Cortex of kidney (tissue), 1 donor: ENCODE measurements at places on chromosomes 12 and 14.

DNA sequence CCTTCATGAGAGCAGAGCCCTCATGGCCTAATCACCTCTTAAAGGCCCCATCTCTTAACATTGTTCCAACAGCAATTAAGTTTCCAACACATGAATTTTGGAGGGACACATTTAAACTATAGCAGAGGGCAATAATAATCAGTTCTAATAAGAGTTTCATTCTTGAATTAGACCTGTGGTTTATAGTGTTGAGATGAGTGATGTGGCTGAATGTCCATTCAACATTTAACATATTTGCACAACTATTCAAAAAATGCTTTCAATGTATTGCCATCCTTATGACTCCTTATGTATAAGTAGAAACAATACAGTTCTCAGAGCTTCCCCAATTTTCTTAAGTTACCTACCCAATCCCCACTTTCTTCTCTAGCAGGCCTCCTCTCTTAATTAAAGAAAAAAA is 21.5 kb downstream of the KLHL28 start:
- DNase-seq, result no peak

- DNase-seq, result no peak
These were observed 441 bp downstream of the PDE3A start for GRCh38 chr12:20368651-20369304.

DNA sequence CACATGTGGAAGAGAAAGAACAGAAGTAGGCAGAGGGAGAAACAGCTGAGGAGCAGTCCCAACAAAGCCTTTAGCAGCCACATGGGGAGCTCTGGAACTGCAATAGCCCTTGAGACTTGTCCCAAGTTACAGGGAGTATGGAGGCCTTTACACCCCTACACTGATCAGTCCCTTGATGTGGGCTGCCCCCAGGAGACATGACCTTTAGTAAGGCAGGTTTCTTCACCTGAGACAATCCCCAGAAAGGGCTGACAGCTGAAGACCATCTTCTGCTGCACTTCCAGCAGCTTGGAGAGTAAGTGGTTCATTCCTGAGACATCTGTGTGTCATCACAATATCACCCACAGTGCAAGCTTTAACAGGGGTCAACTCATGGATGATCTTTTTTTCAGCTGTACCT is 8.6 kb upstream of the SNAPC1 start:
- DNase-seq, result no peak

DNA sequence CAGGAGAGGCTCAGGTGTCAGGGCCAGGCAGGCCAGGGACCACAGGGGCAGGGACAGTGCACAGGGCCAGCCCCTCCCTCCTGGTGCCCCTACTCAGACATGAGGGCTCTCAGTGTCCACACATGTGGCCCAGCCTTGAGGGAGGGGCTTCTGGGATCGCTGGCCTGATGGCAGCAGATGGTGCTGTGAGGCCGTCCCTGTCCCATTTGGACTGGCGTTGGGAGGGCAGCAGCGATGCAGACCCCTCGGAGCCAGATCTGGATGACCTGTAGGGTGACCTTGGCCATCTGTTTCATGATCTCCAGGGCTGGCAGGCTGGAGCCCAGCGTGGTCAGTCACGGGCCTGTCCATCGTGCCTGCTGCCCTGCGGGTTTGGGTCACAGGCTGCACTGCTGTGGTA is 377.6 kb downstream of the TMEM121 start:
- DNase-seq, result no peak

- no peak for DNase-seq
These were observed 25.1 kb downstream of the TESPA1 start for GRCh38 chr12:54959291-54960018.

DNA sequence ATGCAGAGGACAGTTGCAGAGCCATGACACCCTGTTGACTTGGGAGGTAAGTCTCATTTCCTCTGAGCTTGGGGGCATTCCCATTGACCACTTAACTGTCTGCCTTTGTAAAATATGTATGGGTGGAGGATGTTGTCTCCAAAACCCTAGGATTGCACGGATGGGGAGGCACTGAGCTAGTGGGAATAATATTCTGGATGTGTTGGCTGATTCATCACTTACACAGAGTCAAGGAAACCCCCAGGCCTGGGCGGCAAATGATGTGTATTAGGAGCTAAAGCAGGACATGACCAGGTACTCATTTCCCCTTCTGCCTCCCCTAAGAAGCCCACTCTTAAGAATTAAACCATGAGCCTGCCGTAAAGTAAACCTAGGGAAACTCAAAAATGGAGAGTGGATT is 319.4 kb downstream of the VRK1 start:
- no peak for DNase-seq

GRCh38 chr14:29734732-29735131 is 192.9 kb downstream of the PRKD1 start:
- DNase-seq, result no peak

- no peak for DNase-seq
These were observed 165.3 kb downstream of the ALX1 start for GRCh38 chr12:85445060-85445938.

DNA sequence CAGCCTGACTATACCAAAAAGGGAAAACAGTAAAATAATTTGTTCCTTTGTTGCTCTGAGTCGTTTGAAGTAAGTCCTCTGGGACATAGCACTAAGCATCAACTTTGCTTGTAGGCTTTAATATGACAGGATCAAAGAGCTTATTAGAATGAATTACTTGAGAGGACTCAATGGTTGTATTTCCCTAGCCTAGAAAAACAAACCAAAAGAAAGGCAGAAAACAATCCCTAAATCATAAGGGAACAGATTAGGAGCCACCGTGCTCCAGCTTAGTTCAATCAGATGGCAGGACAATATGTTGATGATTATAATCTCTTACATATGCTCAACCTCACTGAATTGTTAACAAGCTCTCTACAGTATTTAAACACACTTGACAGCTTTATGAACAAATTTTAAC is 988.4 kb downstream of the FLRT2 start:
- DNase-seq, result no peak

DNA sequence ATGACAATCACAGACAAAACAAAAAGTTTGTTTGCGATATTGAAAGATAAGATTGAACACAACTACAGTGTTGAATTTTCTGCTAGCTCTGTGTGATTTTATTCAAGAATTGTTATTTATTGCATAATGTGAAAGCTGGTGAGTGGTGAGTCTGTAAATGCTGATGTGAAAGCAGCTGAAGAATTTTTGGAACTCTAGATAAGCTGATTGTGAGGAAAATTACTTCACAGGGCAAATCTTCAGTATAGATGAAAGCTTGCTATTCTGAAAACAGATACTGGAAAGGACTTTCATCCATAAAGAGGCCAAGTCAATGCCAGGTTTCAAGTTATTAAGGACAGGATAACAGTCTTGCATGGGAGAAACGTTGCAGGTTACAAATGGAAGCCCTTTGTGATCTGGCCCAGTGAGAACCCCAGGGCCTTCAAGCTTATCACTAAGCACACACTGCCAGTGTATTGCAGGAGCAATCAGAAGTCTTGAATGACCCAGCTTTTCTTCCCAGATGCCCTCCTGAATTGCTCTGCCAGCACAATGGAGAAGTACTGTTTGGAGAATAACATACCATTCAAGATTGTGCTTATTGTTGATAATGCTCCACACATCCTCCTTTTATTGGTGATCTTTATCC is 153.7 kb downstream of the PCNX1 start:
- DNase-seq, result no peak

GRCh38 chr14:64938972-64939816 is 3.4 kb downstream of the GPX2 start:
- DNase-seq, result no peak
